ENCODE measurements at places on chromosomes 6 and 20.
A peak's percentile ranks its signal among the peaks of the same experiment; 100 is the strongest.

GRCh38 chr6:70863343-70863742, 93.5 kb downstream of the B3GAT2 start:
- DNase-seq = no peak

DNA sequence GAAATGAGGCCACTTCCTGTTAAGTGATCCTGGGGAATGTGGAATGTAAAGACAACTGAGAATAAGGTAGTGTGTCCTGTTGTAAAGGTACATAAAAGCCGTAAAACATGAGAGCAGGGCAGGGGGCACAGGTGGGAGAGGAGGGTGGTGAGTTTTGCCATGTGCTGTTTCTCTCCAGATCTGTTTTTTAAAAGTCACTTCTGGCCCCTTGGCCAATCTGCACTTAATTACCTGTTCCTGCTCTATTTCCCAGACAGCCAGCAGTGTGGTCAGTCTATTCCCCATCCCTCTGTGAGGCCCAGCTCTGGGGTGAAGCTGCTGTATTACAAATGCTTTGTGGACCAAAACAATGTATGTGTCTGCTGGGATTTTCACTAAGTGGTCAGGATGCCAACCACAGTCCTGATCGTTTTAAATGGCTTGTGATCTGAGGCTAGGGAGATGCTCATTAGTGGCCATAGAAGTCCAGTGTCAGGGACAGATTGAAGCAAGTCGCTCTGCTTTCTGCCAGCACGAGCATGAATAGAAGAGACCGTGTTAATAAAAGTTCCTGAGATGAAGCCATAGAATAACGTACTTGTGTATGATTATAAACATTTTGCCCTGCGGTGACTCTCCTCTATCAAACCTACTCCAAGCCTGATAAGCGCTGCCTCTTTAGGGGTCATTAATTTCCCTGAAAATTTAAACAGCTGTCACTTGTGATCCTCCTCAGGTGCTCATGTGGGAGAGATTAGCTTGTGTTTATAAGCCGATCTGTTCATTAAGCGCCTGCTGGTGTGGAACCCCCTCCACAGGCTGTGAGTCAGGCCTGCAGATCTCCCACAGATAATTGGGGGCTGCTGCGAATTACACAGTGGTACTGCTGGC, 111.8 kb upstream of the CENPW start:
- no peak for DNase-seq

DNA sequence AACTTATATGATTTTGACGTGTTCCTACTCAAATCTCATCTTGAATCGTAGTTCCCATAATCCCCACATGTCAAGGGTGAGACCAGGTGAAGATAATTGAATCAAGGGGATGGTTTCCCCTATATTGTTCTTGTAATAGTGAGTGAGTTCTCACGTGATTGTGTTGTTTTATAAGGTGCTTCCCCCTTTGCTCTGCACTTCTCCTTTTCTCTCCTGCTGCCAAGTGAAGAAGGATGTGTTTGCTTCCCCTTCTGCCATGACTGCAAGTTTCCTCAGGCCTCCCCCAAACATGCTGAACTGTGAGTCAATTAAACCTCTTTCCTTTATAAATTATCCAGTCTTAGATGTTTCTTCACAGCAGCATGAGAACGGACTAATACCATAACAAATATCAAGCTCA, 83.2 kb downstream of the MANEA start:
- DNase-seq = no peak

GRCh38 chr6:84095156-84095555, 61.6 kb downstream of the MRAP2 start:
- no peak for DNase-seq

DNA sequence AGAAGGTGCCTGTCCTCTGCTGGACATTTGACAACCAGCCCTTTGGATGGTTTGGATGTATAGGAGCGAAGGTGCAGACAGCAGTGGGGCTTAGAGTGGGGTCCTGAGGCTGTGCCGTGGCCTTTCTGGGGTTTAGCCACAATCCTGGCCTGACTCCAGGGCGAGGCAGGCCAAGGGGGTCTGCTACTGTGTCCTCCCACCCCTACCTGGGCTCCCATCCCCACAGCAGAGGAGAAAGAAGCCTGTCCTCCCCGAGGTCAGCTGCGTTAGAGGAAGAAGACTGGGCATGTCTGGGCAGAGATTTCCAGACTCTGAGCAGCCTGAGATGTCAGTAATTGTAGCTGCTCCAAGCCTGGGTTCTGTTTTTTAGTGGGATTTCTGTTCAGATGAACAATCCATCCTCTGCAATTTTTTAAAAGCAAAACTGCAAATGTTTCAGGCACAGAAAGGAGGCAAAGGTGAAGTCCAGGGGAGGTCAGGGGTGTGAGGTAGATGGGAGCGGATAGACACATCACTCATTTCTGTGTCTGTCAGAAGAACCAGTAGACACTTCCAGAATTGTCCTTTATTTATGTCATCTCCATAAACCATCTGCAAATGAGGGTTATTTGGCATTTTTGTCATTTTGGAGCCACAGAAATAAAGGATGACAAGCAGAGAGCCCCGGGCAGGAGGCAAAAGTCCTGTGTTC, 1.3 kb upstream of the CDKN1A start:
- DNase-seq = no peak

DNA sequence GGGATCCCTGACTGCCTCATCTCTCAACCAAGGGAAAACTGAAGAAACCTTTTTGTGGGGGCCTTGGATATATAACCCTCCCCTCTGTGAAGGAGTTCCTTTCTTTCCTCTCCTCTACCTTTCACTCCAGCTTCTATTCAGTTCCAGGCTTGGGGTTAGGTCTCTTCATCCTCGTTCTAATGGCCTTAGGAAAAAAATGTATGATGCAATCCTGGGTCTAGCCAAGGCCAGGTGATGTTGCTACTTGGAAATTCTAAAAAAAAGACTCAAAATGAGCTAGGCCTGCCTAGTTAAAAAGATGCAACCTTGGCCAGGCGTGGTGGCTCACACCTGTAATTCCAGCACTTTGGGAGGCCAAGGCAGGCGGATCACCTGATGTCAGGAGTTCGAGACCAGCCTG, 7.6 kb downstream of the ABCC10 start:
- no peak for DNase-seq

- DNase-seq = no peak
Measured at GRCh38 chr6:105391705-105392104, 11.2 kb downstream of the PREP start.

GRCh38 chr6:106430466-106430865, 69.9 kb downstream of the CRYBG1 start:
- DNase-seq = no peak

DNA sequence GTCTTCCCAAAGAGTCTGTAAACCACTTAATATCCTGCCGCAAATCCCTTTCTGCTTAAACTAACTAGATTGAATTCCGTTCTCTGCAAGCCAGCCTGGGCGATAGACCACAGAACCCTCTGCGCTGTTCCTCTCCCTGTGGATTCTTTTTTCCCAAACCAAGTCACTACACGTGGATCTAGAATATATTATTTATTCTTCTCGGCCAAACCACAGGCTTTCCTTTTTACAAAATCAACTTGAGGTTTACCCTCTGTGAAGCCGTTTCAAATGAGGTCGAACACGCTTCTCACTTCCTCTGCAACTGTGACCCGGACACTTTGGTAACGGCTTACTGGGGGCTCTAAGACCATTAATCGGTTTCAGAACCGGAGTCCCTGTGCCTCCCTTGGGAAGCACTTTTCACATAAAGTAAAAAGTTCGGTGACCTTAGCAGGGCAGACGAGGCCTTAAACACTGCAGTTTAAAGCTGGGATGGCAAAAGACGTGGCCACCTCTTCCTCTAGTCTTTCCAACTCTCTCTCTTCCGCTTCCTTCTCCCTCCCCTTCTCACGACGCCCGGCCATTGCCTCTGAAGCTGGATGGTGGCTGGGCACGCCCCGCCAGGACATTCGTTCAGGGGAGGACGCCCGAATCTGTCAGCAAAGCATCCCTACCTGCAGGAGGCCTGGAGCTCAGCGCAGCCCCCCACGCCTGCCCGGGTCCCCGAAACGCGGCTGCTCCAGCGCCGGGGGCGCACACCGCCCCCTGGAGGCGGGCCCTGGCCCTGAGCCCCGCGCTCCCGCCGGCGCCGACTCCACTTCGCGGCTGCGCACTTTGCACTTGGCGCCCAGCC, 55.0 kb upstream of the FOXC1 start:
- DNase-seq = peak; percentile 38

DNA sequence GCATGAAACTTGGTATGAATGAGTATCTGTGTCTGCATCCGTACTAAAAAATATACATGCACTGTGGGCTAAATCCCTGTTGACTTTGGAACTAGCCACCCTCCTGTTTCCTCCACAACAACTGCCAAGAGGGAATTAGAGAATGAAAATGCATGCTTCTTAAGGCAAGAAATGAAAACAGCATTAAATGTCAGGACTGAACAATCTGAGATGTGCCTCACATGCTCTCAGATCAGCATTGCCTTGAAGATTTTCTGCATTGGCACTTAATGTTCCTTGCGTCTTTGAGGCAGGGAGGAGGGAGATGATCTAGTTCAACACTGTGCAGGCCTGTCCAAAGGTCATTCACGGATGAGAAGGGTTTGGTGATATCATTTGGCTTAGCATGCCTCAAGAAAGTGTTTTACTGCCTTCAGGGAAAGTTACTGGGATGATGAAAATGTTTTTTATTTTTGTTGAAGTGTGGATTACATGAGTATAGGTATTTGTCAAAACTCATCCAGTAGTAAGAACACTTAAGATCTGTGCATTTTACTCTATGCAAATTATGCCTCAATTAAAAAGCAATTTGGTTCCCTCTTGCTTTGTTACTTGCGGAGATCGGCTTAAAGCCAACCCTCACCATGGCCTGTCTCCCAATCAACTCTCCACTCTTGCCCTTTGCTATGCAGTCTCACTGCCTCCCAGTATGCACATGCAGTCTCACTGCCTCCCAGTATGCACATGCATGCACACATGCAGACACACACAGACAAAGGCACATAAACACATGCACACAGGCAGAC, 47.5 kb upstream of the RIN2 start:
- no peak for DNase-seq

Measured in stimulated activated CD4-positive, alpha-beta T cell treated with anti-CD3 and anti-CD28 coated beads, Interleukin-1b, Interleukin-23, amount 100 ng/mL, for 24 hours (primary cell).